ENCODE measurements at places on chromosomes 7 and 10.
A peak's percentile ranks its signal among the peaks of the same experiment; 100 is the strongest.

GRCh38 chr10:70656489-70656888 lies 15.8 kb upstream of the ADAMTS14 start:
- no peak for DNase-seq

DNA sequence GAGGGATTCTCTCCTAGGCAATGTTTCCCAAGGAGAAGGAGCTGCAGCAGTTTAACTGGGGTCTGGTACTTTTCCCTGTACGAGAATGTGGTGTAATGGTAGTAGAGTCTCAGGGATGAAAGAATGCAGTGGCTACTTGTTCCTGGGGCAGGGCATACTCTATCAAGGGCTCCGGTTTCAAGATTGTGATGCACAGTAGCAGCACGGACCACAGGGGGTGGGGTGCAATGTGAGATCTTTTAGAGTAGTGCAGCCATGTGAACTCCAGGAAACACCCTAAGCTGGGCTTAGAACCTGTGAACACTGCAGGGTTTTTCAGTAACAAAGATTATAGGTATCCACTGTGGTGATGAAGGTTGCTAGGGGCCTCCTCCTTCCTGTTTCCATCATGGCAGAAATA lies 903.9 kb downstream of the NRG3 start:
- DNase-seq: no peak

DNA sequence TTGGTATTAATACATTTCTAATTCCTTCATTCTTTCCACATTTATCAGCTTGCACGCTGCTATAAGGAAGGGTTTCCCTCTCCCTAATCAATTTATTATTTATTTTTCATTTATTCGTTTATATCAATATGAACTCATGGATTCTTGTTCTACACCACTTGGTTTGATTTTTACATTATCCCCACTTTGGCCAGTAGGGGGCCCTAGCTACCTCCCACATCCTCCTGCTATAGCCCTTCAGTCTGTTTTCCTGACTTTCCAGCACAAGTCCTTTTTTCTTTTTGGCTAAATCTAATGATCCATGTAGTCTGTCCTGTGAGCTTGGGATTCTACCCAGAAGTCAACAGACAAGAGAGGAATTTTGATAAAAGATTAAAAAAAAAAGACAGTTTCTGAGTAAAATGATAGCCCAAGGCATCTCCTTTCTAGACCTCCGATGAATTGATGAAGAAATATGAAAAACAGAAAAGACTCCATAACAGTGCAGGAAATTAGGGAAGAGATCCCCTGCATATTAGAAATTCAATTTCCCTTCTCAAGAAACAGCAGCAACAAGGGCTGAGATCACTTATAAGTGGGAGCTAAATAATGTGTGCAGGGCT lies 47.7 kb downstream of the LYZL2 start:
- peak; percentile 25 for DNase-seq

- no peak for DNase-seq
These were observed 102.7 kb downstream of the CUBN start for GRCh38 chr10:17026686-17027485.

- DNase-seq: no peak
These were observed 9.5 kb upstream of the FRA10AC1 start for GRCh38 chr10:93711891-93712290.

- no peak for DNase-seq
These were observed 19.6 kb upstream of the GSTK1 start for GRCh38 chr7:143243614-143244013.

GRCh38 chr7:158789842-158790241 lies 39.5 kb downstream of the ESYT2 start:
- DNase-seq: no peak

GRCh38 chr10:60778971-60779796 lies 906 bp downstream of the CDK1 start:
- DNase-seq: no peak

- DNase-seq: no peak
These were observed 169.2 kb downstream of the CTTNBP2 start for GRCh38 chr7:117704063-117704462.

GRCh38 chr7:45717537-45718235 lies 143.5 kb downstream of the ADCY1 start:
- DNase-seq: no peak

DNA sequence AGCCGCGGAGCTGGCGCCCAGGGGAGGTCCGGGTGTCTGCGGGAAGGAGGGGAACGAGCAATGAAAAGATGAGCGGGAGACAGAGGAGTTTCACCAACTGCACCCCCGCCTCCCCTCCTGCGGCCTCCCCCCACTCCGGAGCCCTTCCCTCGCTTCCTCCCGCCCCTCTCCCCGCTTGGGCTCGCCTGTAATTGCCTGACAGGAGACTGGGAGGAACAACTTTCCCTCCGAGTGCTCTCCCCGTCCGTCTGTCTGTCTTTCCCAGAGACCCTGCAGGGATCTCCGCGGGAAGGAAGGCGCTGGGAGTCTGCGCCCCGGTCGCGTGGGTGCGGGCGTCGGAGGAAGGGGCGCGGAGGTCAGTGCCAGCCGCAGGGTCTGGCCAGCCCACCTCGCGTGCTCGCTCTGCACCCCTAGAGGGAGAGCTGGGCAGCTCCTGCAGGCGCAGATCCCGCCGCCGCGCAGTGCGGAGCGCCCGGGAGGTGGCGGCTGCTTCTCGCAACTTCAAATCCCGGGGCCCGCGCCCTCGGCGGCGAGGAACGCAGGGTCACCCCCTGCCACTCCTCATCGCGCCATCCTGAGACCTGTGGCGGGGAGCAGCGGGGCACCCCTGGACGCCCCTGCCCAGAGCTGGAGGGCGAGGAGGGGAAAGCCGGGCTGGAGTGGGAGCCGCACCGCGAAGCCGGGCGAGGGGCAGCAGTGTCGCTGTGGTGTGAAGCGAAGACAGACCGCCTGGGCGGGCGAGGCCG lies 511 bp upstream of the NRP1 start:
- peak; percentile 19 for DNase-seq

DNA sequence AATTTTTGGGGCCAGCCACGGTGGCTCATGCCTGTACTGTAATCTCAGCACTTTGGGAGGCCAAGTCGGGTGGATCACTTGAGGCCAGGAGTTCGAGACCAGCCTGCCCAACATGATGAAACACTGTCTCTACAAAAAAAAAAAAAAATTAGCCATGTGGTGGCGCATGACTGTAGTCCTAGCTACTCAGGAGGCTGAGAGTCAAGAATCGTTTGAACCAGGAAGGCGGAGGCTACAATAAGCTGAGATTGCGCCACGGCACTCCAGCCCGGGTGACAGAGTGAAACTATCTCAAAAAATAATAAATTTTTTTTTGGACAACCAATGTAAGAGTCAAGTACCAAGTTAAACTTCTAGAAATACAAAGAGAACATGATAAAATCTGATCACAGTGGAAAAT lies 164.6 kb downstream of the AVL9 start:
- DNase-seq: no peak

Measured in cerebellar cortex (tissue), 1 donor.